Activated CD8-positive, alpha-beta memory T cell treated with anti-CD3 and anti-CD28 coated beads, Interleukin-2, amount 50 U/mL, for 48 hours (primary cell): ENCODE measurements at places on chromosomes 2 and 18.

GRCh38 chr18:62957885-62958472 is 242.6 kb downstream of the PHLPP1 start:
- peak; percentile 70 for DNase-seq

GRCh38 chr2:214543386-214543955 is 132.6 kb downstream of the VWC2L start:
- no peak for DNase-seq

- no peak for DNase-seq
Measured at GRCh38 chr2:163719331-163719730, 16.5 kb downstream of the FIGN start.

DNA sequence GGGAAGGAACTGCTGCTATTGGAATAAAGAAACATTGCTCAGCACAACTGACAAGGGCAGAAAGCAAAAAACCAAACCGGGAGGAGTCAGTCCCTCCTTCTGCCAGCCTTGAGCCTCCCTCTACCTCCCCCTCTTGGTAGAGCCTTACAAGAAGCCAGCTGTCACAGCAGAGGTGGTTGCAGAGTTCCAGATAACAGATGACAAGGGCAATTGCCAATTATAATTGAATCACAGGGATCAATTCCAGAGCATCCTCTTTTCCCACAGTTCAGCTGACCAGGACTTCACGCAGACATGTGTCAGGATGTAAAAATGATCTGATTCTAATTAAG is 548.2 kb upstream of the LRRTM1 start:
- no peak for DNase-seq

DNA sequence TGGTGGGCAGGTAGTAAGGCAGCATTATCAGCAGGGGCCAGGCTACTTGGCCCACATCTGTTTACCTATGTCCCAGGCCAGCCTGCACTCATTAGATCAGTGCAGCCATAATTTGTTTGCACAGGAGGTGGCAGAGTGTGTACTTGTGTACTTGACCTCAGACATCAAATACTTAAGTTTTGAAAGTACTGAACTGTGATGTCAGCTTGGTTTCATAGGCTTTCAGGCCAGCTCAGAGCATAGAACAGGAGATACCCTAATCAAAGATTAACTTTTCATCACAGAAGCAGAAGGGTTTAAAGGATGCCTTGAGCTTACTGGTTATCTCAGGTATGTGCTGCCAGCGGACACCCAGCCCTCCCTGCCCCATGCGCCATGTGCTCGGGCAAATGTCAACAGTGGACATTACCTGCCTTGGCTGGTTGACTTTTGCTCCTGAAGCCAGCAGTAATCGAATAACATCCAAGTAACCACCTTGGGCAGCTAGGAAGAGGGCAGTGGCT is 33.2 kb downstream of the ANKRD29 start:
- DNase-seq = no peak

- no peak for DNase-seq
Measured at GRCh38 chr2:105777506-105778055, 32.9 kb downstream of the NCK2 start.

DNA sequence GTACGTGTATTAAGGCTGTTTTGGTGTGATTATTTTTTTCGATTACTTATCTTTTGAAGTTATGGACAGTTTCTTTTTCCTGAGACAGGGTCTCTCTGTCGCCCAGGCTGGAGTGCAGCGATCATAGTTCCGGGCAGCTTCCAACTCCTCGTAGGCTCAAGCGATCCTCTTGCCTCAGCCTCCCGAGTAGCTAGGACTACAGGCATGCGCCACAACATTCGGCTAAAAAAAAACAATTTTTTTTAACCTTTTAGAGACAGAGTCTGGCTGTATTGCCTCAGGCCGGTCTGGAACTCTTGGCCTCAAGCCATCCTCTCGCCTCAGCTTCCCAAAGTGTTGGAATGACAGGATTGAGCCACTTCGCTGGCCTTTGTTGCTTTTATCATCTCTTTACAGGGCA is 945 bp downstream of the HAT1 start:
- no peak for DNase-seq

DNA sequence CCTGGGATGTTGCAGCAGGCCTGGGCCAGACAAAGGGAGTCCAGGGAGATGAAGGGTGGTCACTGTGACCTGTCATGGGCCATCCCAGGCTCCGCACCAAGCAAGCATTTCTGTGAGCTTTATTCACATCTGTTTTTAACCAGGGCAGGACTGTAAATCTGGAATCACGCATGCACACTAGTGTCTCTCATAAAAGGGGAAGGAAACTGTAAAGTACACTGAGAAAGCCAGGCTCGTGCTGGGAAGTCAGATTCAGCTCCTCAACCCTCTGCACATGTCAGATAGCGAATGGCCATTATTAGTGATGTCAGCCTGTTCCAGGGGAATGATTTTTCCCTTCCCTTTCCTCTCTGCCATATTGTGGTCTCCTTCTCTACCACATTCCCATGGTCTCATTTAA is 818.6 kb upstream of the RAB6C start:
- no peak for DNase-seq

- no peak for DNase-seq
Measured at GRCh38 chr2:188414411-188414810, 122.7 kb downstream of the GULP1 start.

DNA sequence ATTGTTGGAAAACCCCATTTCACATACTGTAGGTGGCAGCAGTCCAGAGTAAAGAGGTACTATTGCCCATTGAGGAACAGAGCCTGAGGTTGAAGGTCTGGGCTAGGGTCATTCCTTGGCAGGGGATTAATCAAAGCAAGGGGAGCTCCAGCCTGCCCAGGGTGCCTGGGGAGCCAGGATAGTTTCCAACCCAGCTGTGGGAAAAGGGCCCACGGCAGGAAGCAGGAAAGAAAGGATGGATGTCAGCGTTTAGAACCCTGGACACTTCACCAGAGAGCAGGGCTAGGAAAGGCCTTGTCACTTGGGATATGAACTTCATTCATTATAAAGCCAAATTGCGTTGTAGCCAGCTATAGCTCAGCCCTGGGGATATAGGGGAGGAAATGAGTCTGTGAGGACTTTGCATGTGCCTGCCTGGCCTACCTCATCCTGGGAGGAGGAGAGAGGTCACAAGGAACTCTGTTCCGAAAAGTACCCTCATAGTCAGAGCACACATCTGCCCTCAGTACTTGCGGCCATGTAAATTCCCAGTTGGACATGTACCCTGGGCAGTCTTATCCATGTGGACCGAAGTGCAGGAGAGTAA is 140.2 kb upstream of the COPS8 start:
- no peak for DNase-seq

DNA sequence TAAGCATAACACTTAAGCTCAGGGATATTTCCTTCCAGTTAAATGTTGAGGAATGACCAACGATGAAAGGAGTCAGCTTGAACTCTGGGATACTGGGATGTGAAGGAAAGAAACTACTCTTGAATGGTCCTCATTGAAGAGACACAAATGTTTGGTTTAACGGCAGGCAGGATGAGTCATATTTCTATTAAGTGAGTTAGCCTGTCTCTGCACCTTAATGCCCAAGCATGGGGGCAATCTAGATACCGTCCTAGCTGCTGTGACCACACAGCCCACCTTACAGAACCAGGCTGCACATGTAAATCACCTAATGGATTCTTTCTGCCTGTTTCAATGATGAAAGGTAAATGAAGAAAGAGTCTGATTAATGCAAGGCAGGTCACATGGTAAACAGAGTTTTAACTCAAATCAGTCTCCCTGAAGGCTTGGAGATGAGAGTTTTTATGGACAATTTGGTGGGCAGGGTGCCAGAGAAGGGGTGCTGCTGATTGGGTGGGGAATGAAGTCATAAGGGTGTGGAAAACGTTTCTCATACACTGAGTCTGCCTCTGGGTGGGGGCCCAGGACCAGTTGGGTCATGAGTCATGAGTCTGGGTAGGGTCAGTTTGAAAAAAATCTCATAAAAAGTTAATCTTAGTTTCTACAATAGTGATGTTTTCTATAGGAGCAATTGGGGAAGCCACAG is 144.6 kb upstream of the MMADHC start:
- DNase-seq = no peak

- no peak for DNase-seq
Measured at GRCh38 chr2:95327861-95328260, 30.7 kb downstream of the KCNIP3 start.

DNA sequence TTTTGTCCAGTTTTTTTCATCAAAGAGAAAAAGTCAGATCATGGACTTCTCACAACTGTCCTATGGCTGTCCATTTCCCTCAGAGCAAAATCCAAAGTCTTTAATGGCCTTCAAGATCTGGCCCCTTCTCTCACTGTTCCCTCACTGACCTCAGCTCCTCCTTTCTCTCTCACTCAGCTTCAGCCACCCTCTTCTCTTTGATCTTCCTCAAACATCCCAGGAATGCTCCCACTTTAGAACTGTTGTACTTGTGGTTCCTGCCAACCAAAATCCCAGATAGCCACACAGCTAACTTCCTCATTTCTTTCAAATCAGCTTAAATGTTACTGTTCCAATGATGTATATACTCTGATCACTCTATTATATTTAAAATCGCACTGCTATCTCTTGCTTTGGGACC is 82.9 kb downstream of the NUP35 start:
- DNase-seq = no peak

- no peak for DNase-seq
Measured at GRCh38 chr2:235238537-235238936, 255.3 kb upstream of the AGAP1 start.

GRCh38 chr2:62569907-62570841 is 64.2 kb upstream of the TMEM17 start:
- no peak for DNase-seq

- DNase-seq = no peak
Measured at GRCh38 chr2:17059458-17059857, 393.8 kb upstream of the CYRIA start.

DNA sequence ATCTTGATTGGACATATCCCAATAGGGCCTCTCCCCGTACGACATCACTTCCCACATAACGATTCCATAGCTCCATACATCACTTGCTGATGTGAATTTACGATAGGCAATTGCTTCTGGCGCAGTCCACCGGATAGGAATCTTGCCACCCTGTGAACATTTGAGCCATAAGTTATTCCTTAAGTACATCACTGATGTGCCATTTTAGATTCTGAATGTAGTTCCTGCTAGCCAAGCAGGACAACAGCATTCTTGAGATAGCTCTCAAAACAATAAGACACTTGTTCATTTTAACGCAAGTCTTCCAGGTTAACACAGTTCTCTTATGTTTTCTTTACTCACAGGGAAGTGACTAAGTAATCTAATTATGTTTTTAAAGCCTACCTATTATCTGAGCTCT is 138.0 kb downstream of the EPHA4 start:
- DNase-seq = no peak

DNA sequence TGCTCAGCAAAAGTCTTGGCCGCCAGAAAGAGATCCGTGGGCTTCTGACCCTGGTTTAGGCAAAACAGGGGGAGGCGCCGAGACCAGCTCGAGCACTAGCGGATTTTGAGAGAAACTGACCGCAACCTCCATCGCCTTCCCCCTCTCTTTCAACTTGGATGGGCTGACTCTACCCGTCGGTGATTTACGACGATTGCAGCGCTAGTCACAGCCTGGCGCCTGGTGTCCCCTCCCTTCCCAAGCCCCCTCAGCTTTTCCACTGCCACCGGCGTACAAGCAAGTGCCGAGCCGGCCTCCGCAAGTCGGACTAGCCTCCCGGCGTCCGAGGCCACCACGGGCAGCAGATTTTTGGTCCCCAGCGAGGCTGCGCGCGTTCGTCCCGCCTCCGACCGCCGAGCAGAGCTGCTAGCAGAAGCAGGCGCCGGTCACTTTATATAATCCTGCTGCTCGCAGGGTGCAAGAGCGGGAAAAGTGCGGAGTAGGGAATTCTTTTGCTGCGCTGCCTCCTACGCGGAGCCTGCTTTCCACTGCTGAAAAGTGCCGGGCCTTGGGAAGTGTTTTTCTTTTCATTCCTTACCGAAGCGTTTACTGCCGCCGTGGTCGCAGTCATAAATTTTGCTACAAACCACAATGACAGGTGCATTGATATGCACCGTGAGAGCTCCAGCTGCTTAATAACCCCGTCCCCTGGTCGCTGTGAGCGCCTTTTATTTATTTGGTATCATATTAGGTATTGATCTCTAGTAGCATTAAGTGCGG is 7.7 kb downstream of the HOXD3 start:
- DNase-seq = no peak

DNA sequence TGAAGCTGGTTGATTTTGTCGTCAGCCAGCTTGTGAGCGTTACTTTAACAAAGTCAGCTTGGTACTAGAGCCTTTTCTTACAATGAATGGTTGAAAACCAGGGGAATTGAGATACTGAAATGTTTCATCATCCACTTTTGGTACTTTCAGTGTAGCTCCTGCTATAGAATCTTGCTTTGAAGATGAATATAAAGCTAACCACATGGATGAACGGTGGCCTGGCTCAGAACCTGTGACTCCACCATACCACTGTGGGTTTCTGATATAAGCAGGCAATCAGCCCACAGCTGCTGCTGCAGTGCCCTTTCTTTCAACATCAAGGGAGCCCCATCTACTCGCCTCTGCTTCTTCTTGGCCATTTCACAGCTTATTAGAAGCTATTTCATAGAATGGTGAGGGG is 53.2 kb upstream of the GPR45 start:
- no peak for DNase-seq

- no peak for DNase-seq
Measured at GRCh38 chr18:30694773-30695172, 347.8 kb downstream of the DSC3 start.

- no peak for DNase-seq
Measured at GRCh38 chr2:237490009-237490711, 3.1 kb downstream of the MLPH start.

GRCh38 chr2:62471816-62472215 is 34.2 kb downstream of the TMEM17 start:
- no peak for DNase-seq

- no peak for DNase-seq
Measured at GRCh38 chr2:12642332-12642731, 74.4 kb upstream of the TRIB2 start.

DNA sequence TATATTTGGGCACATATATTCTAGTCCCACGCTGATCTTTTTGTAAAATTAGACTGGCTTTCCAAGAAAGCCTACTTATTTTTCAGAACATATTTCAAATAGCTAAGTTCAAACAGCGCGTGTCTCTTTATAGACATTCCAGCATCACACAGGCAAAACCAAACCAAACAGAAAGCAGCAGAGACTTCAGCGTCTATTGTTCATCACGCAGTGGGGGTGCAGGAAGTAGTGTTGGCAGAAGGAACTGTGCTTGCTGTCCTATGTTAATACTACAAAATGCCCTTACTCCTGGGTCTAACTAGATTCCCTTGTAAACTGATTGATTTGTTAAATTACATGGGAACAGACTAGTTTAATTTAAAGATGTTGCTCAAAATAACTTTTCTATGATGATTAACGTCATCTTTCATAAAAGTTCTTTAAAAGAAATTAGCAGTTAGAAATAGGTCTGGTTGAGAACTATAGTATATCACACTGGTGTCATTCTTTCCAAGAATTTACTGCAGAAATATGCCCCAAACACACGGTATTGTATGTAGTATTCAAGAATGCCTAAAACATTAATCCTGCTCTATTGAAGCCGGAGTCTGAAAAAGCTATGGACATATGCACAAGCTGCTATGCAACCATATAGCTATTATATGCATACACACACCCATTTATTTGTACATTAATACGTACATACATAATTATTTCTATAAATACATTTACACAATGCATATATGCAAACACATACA is 436.3 kb downstream of the CBLN2 start:
- no peak for DNase-seq
